ENCODE measurements at places on chromosomes 7 and 10.

DNA sequence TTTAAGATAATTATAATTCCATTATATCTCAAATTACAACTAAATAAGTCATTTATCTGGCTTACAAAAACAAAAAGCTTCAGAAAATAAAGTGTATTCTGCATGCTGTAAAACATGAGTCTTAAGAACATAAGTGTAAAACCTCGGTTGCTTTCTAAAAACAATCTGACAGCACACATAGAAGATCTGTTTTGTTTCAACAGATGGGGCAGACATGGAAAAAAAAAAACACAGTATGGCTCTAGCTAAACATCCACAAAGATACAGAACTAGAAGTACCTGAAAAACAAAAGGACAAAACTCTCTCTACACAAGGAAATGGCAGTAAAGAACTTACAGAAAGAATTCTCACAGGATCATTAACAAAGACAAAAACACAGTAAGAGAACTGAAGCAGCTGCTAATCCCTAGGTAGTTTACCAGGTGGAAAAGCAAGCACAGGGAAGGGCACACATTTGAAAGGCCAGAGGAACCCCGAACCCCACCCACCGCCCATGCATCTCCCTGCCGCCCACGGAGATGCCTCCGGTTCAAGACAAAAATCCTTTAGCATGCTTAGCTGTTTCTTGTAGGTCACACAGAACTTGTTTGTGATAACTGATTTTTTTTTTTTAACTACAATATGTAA lies 42.5 kb downstream of the DLD start:
- DNase-seq, result no peak

- no peak for DNase-seq
These were observed 1.4 kb downstream of the OTUD1 start for GRCh38 chr10:23439961-23440889.

- DNase-seq, result no peak
These were observed 52.0 kb downstream of the JAZF1 start for GRCh38 chr7:28128608-28129007.

DNA sequence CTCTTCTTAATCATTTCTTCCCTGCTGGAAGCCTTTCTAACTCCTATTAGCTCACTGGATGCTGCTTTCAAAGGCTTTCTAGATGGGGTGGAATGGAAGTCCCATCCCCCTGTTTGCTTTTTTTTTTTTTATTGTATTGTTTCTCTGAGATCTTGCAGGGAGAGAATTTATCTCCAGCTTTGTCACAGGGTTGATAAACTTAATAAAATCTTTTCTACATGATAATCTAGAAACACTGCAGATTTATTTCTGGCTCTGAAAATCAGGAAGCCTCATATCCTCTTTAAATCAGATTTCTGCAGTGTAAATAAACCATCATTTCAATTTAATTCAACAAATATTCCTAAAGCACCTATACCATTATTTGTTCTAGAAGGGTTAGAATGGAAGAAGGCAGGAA lies 37.2 kb upstream of the CHCHD3 start:
- DNase-seq, result no peak

DNA sequence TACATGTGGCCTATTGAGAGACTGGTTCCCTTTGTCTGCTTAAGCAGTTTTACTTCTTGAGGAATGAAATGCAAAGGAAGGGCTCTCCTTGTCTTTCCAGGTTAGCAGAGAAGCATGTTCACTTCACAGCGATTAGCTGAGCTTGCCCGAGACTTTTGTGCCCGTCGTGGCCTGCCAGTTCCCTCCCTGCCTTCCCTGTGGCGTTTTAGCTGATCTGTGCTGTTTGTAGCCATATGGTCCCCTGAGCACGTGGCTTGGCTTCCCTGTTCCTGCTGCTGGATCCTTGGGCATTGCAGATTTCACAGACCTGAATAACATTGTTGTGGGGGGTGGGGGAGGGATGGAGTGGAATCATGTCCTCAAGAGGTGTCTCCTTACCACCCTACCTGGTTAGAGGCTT lies 61.8 kb downstream of the SND1 start:
- DNase-seq, result no peak

GRCh38 chr7:33400214-33400538 lies 270.8 kb downstream of the BBS9 start:
- DNase-seq, result no peak

DNA sequence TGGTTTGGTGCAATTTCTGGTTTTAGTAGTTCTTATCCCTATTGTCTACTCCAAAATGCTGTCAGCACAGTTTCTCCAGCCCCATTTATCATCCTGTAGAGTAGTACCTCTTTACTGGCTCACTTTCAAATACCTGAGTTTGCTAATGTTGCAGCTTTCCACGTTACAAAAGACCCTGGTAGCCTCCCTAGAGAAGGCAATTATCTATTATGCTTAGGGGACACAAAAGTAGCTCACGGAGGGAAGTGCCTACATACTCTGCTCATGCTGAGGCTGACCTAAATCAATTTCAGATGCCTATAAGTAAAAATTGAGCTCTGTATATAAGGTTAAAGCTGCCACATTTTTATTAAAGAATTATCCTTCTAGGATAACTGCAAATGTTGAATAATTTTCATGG lies 603.6 kb downstream of the CNTNAP2 start:
- no peak for DNase-seq

DNA sequence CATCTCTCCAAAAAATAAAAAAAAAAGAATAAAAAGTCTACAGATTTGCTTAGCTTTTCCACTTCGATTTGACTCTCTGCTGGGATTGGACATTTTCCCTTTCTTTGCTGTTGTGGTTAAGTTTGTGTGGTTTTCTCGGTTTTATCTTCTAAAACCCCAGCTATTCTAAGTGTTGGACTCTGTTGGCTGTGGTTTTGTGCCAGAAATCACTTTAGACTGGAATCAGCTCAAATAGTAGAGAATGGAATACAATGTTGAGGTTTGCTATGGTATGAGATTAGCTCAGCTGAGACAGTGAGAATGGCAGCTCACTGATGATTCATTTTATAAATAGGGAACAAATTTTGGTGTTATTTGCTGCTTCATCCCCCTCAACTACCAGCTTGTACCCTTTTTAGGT lies 116.0 kb downstream of the BUB3 start:
- DNase-seq, result no peak

- no peak for DNase-seq
These were observed 44.0 kb upstream of the COL13A1 start for GRCh38 chr10:69757553-69758309.

- DNase-seq, result no peak
These were observed 83.9 kb downstream of the PIP4K2A start for GRCh38 chr10:22630234-22631174.

DNA sequence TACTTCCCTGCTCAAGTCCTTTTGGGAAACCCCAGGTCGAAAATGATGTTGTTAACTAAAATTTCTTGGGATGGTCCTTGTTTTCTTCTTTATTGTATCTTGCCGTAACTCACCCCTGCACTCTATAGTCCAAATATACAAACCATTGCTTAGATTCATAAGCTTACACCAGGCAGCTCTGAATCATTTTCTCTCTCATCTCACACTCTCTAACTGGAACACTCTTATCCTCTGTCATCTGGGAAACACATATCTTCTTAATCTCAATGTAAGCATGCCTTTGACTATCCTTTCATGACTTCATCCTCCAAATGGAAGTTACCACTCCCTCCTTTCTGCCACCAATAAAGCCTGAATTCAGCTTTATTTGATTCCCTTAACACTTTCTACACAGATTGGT lies 175.8 kb upstream of the ANK3 start:
- no peak for DNase-seq

GRCh38 chr10:44995914-44996669 lies 4.6 kb upstream of the ZNF22 start:
- no peak for DNase-seq
